ENCODE measurements at places on chromosomes 5 and 9.

DNA sequence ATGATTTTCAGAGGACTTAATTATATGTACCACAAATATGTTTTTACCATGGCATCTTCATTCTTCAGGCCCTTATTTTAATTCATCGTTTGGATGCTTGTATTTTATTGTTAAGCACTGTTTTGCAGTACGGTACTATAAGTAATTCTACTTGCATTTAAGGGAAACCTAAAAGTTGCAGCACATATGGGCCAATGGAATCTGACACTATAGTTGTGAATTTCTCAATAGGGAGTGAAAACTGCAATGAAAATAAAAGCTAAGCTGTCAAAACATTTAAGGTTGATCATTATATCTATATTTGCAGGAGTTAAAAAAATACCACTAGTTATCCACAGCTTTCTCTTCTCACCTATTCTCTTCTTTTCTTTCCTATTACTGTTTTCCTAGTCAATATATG is 1071.8 kb downstream of the MAT2B start:
- no peak for DNase-seq

GRCh38 chr5:82525626-82526025 is 247.5 kb upstream of the RPS23 start:
- no peak for DNase-seq

- no peak for DNase-seq
Observed at GRCh38 chr5:180976518-180976917, 12.1 kb upstream of the BTNL3 start.

- peak; percentile 51 for DNase-seq
Observed at GRCh38 chr5:149240354-149240998, 31.2 kb upstream of the AFAP1L1 start.

GRCh38 chr5:65198456-65199120 is 283.1 kb downstream of the ADAMTS6 start:
- no peak for DNase-seq

DNA sequence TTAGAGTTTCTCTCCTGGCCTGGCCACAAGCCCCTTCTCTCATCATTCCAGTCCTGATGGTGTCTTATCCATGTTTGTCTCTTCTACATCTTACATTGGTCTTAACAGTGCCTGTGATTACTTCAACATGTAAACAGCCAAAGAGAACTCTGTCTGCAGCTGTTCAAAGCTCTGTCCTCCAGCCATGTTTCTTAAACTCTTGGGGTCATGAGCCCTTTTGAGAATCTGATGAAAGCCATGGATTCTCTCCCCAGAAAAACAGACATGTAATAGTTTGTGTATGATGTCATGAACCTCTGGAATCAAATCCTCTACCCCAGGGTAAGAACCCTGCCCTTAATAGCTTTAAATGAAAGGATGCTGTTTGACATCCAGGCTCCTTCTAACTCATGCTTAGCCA is 30.1 kb downstream of the MAMDC2 start:
- no peak for DNase-seq

DNA sequence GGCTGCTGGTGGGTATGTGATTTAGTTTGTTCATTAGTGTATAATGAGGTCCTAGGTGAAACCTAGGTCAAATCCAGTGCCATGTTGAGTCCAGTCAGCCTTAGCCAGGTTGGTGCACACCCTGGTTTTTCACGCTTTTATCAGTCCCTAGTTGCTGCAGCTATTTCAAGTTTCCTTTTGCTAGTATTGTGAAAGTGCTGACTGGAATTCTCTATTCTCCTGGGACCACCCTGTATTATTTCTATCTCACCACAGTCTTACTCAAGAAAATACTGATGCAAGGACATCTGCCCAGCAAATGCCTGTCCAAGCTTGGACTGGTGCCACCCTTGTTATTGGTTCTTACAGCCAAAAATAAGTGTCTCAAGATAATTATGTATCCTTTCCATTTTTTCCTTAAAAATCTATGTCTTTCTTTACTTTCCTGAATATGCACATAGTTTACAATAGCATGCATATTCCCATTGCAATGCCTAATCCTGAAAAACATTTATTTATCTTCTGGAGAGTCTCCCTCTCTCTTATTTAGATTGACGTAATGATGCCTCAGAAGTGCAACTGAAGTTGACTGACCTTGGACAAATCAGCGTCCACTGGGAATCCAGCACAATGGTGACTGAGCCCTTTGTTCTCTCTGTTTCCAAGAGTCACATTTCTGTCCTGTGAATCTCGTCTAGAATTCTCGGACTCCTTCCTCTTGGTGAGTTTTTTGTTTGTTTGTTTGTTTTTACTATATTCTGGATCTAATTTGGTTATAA is 1075.0 kb downstream of the CDH9 start:
- DNase-seq = no peak

DNA sequence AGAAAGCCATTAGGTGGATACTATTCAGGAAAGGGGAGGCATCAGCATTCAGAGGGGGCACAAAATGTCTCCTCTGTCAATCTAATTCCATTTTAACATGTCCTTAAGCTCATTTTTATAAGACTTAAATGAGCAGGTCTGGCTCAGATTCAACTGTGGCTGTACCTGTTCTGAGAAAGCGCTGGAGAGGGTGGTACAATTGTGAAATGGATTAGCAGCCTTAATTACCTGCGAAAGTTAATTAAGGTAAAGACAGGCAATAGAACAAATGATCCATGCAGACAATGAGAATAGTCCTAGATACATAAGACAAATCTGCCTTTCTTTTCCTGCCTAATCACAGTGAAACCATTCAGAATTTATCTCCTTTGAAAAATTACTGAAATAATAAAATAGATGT is 96.2 kb downstream of the TAF11L14 start:
- DNase-seq = no peak

- DNase-seq = no peak
Observed at GRCh38 chr5:146440870-146441495, 6.2 kb upstream of the TCERG1 start.

DNA sequence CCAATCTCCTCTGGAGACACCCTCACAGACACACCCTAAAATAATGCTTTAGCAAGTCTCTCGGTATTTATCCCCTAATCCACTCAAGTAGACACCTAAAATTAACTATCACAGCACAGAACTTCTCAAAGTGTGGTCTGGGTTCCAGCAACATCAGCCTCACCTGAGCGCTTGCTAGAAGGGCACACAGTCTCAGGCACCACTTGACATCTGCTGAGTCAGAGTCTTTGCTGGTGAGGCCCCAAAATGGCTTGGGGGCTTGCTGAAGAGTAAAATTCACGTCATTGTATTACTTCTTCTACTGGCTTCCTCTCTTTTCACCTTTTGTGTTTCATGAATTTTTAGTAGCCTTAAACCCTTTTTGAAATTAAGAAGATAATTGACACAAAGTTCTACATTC is 9.0 kb downstream of the FOXB2 start:
- no peak for DNase-seq

DNA sequence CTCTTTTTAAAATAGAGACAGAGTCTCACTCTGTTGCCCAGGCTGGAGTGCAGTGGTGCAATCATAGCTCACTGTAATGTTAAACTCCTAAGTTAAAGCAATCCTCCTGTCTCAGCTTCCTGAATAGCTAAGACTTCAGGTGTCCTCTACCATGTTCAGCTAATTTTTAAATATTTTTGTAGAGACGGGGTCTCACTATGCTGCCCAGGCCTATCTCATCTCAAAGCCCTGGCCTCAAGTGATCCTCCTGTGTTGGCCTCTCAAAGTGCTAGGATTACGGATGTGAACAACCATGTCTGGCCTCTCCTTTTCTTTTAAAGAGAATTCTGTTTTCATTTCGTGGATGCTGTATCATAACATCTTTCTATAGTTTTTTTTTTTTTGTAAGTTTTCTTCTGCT is 11.7 kb downstream of the STX17 start:
- no peak for DNase-seq

DNA sequence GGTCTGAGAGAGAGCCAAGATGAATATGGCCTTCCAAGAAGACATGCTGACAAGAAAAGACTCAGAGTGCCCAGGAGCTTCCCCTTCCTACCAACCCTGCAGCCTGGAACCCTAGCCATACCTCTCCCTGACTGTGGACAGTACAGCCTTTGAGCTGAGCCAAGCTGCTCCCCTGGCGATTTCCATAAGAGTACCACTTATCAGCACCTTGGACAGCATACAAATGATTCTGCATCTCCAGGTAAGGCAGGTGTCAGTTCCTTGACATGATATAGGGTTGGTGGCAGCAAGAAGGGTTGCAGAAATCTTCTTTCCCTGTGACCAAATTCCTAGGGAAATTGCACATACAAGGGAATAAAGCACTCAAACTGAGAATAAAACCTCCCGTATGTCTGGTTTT is 58.3 kb downstream of the MFAP3 start:
- no peak for DNase-seq

All from T-helper 1 cell (primary cell).